Erythroblast (primary cell): ENCODE measurements at places on chromosomes 11 and 22.
A peak's percentile ranks its signal among the peaks of the same experiment; 100 is the strongest.

DNA sequence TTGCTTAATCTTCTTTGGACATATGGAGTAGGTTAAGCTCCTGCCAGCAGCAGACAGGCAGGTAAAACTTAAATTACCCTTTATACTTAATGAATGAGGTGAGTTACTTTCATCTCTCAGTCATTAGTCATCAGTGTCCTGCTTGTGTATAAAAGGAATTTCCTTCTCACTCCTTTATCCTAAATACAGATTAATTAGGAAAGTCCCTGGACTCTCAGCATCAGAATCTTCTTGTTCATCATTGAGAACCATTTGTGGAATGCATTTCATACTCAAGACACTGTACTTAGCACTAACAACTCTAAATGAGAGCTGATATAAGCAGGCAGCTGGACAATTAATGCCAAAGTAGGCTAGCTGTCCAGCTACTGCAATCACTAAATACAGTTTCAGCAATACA is 630.4 kb downstream of the METTL15 start:
- DNase-seq: no peak

GRCh38 chr11:267491-267994 is 10.7 kb upstream of the NLRP6 start:
- DNase-seq: peak; percentile 64

GRCh38 chr22:45903355-45904135 is 73.4 kb downstream of the WNT7B start:
- DNase-seq: no peak

DNA sequence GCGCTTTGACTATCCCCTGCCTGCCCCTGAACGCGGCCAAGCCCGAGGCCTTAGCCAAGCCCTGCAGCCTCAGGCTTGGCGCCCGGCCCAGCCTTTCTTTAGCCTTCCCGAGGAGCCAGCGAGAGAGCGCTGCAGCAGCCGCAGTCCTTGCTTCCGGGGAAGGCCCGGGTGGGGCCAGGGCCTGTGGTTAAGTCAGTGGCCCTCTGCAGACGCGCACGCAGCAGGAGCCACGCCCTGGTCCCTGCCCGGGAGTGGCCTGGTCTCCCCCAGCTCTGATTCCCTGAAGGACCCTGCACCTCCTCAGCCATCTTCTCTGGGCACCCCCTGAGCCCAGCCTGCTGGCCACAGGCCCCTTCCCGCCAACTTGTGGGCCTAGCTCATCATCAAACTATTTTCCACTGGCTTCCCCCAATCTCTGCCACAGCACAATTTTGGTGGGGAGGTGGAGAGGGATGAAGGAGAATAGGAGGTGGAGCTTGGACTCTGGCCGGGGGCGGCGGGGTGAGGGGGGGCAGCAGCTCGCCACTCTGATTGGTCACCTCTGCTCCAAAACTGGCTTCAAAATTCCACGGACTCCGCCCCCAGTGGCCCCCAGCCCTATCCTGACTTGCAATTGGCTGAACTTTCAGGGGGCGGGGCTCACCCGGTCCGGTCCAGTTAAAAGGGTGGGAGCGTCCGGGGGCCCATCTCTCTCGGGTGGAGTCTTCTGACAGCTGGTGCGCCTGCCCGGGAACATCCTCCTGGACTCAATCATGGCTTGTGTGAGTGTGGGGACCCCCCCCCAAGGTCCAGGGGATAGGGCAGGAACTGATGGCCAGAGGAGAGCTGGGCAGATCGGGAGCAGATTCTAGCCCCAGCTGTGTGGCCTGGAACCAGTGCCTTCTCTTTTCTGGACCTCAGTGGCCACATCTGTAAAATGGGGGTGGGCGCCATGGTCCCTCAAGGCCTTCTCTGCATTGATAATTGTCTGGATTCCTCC is at the start of gene LGALS1:
LGALS1 (plus strand) TSS at position 686 of the 979 bp plus-strand sequence; CDS start at position 753, 67 bp downstream.
- DNase-seq: peak; percentile 86

DNA sequence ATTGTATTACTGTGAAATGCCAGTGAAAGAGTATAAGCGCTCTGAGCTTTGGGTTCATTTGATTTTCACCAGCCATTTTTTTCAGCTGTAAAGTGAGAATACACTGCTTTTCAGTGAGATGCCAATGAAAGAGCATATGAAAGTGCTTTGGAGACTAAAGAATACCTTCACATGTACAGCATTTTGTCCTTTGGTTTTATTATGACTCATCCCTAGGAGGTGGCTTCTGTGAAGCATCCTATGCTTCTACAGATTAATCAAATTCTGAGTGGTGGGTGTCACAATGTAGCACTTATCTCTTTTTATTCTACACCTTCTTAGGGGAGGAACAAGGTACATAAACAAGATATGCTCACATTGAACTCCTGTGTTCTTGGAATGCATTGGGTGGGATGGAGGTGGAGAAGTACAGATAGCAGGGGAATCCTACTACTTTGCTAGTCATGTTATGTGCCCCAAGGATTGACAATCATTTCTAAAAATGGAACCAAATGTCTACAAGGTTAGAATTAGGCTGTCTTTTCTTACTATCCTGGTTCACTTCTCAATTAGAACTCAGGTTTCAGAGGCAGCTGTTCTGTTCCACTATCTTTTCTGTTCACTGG is 18.7 kb downstream of the TRIM44 start:
- DNase-seq: no peak

DNA sequence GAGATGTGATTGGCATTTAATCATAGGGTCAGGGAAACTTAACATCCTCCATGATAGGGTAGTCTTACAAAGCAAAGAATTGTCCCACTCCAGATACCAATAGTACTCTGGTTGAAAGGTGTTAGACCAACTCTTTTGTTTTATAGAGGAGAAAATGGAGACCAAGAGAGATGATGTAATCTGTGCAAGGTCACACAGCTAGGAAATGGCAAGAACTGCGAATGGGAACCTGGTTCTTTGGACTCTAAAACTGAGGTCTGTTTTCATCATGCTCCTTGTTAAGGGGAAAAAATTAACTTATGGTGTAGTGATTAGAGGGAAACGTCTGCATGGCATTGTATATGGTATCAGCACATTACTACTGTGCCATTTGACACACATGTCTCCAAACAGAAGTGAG is 171.1 kb downstream of the COMMD9 start:
- no peak for DNase-seq

DNA sequence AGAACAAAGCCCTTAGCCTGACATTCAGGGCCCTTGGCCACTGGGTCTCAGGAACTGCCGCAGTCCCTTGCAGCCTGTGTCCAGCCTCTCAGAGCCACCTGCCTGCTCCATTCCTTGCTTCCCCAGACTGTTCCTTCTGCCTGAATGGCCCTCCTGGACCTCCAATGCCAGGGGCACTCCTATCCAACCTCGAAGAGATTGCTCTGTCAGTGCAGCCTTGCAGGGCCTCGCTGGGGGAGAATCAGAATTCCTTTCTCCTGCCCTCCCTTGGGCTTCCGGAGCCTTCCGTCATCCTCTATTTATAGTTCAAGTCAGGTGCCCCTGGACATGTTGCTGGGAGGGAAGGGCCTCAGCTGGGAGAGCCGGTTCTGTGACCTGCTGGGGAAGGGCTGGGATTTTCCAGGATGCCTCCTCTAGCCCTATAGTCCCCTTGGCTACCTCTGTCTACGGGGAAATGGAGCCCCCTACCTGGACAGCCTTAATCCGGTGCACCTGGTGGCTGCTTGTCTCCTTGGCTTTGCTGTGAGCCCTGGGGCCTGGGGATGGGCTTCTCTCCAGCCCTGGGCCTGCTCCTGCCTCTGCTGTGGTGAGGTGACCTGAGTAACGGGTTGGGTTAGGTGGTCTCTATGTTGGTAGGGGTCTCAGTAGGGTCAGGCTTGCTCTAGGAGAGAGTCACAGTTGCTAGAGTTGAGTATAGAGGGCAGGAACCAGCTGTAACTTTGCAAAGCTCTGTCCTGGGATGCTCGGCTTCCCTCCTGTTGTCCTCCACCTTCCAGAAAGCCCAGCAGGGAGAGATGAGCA is 45.9 kb upstream of the SYT7 start:
- DNase-seq: no peak
